ENCODE measurements at places on chromosomes 3 and 15.

DNA sequence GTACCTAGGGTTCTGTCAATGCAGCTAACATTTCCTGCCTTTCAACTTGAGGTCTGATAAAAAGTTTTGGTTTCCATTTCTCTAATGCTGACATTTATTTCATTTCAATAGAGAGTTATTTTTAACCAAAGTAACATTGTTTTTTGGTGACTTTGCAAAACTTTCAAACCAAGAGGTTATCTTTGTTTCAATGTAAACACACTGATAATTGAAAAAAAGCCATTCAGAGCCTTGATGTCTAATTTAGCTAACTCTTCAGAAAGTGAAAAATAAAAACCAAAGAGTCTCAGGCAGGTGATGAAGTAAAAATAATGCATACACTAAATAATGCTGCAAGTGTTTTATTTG is 9.6 kb upstream of the TIPARP start:
- no peak for DNase-seq

DNA sequence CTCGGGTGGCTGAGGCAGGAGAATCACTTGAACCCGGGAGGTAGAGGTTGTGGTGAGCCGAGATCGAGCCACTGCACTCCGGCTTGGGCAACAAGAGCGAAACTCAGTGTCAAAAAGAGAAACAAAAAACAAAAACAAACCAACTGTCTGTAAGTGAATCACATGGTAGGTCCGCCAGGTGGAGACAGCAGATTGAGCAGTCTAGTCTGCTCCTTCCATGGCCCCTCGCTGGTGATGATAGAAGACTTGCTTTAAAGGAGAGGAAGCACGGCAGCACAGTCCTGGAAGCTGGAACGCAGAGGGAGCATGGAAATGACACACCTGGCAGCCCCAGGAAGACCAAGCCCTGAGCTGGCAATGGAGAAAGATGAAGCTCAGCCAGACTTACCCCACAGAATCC is 31.4 kb upstream of the MGLL start:
- DNase-seq, result no peak

GRCh38 chr3:77169823-77170222 is 129.9 kb downstream of the ROBO2 start:
- no peak for DNase-seq

DNA sequence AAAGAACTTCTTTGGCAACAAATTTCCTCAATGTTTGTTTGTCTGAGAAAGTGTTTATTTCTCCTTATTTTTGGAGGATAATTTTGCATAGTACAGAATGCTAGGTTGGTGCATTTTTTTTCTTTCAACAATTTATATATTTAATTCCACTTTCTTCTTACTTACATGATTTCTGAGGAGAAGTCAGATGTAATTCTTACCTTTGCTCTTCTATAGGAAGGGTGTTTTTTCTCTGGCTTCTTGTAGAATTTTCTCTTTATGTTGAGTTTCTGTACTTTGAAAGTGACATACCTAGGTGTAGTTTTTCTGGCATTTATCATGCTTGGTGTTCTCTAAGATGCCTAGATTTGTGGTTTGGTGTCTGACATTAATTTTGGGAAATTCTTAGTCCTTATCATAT is 34.8 kb upstream of the PCOLCE2 start:
- no peak for DNase-seq

- DNase-seq, result no peak
Measured at GRCh38 chr15:89647191-89647851, 7.9 kb downstream of the KIF7 start.

DNA sequence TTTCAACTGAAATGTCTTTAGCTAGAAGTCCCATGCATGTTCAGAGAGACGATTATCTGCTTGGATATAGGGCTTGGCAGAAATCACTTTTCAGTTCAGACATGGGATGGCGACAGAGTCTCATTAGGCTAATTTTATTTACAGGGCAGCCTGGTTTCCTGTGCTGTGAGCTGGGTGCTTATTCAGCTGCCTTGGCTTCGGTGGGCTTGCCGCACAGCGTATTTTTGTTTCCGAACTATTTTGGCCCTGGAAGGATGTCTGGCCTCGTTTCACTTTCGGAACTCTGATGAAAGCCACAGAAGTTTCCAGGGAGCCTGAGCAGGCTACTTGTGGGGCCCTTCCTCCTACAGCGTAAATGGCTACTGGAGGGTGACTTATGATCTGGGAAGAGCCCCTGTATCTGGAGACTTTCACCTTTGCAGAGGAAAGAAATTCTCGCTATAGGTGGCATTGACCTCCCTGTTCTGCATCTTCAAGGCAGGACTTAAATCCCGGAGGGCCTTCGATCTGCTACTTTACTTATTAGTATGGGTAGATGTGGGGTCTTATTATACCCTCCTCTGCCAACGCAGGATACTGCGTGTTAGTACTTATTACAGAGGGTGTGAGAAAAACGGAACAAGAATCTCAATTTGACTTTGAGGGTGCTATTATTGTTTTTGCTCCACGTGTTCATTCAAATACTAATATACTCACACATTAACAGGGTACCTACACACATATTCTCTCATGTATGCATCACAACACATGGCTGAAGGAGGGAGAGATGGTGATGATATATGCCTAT is 364.0 kb upstream of the RBMS3 start:
- DNase-seq, result peak; percentile 52

- DNase-seq, result no peak
Measured at GRCh38 chr3:54861248-54862067, 66.4 kb downstream of the LRTM1 start.

DNA sequence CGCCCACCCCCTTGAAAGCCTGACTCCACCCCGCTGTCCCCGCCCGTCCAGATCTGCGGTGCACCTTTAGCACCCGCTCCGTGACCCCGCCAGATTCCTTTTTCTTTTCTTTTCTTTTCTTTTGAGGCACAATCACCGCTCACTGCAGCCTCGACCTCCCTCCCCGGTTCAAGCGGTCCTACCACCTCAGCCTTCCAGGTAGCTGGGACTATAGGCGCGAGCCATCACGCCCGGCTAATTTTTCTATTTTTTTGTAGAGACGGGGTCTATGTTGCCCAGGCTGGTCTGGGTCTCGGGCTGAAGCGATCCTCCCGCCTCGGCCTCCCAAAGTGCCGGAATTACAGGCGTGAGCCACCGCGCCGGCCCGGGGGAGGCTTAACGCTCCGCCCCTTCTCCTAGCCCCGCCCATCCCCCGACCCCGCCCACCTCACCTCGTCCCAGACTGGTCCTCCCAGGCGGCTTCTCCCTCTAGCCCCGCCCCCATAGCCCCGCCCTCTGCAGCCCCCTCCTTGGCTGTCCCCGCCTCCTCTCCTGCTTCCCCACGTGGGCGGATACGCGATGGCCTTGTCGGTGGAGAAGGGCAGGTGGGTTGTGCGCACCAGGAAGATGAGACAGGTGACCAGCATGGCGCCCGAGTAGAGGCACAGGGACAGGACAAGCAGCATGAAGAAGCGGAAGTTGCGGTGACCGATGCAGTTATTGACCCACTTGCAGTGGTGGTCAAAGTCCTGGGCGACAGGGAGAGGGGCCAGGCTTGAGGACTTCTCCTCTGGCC is 3.2 kb downstream of the ZDHHC19 start:
- DNase-seq, result no peak

- DNase-seq, result no peak
Measured at GRCh38 chr15:63082366-63082765, 39.3 kb upstream of the LACTB start.

All from skeletal muscle cell (primary cell).